ENCODE measurements at places on chromosomes 16 and 17. TPM values are rescaled to one million over a fixed set of nuclear protein-coding genes. Genes with fewer than 3 reads are reported as not detected.

Gene BIRC5
- 50.6 TPM for total RNA-seq

Gene LPCAT2
- total RNA-seq = 64.3 TPM

Gene RGS11
- 1.7 TPM for total RNA-seq

Gene CMTM2
- not detected for total RNA-seq

Gene UMOD
- total RNA-seq = not detected

Gene KRTAP17-1
- total RNA-seq = not detected

Gene OR1F1
- not detected for total RNA-seq

Gene CASKIN2
- 7.7 TPM for total RNA-seq

Gene ALOX12B
- not detected for total RNA-seq

Gene DHRS7C
- not detected for total RNA-seq

Gene GALR2
- total RNA-seq = not detected

Gene DOC2A
- 0.33 TPM for total RNA-seq

Gene SLC43A2
- total RNA-seq = 3.8 TPM

Gene KRT32
- total RNA-seq = not detected

Gene HES7
- not detected for total RNA-seq

Gene FGF11
- 0.33 TPM for total RNA-seq

Gene TEKT5
- not detected for total RNA-seq

Gene NME3
- 46.2 TPM for total RNA-seq

Gene SOST
- total RNA-seq = not detected

Gene CDH3
- 196 TPM for total RNA-seq

Gene ELMO3
- total RNA-seq = 0.62 TPM

Gene FZD2
- total RNA-seq = 3.3 TPM

Gene KRTAP4-6
- total RNA-seq = not detected

Gene ULK2
- total RNA-seq = 33.0 TPM

Gene KCNH6
- total RNA-seq = not detected

Gene TBC1D3K
- 0.33 TPM for total RNA-seq

Gene SBK1
- total RNA-seq = under 0.01 TPM

Gene HAP1
- total RNA-seq = under 0.01 TPM

Gene EVPLL
- total RNA-seq = not detected

Gene SOX9
- total RNA-seq = 0.34 TPM

Gene CACNG5
- total RNA-seq = not detected

Gene FBXW10B
- 0.33 TPM for total RNA-seq
